Activated CD4-positive, alpha-beta memory T cell treated with anti-CD3 and anti-CD28 coated beads for 36 hours (primary cell): ENCODE measurements at places on chromosomes 2 and 18. TPM values are rescaled to one million over a fixed set of nuclear protein-coding genes. Genes with fewer than 3 reads are reported as not detected.

DNA sequence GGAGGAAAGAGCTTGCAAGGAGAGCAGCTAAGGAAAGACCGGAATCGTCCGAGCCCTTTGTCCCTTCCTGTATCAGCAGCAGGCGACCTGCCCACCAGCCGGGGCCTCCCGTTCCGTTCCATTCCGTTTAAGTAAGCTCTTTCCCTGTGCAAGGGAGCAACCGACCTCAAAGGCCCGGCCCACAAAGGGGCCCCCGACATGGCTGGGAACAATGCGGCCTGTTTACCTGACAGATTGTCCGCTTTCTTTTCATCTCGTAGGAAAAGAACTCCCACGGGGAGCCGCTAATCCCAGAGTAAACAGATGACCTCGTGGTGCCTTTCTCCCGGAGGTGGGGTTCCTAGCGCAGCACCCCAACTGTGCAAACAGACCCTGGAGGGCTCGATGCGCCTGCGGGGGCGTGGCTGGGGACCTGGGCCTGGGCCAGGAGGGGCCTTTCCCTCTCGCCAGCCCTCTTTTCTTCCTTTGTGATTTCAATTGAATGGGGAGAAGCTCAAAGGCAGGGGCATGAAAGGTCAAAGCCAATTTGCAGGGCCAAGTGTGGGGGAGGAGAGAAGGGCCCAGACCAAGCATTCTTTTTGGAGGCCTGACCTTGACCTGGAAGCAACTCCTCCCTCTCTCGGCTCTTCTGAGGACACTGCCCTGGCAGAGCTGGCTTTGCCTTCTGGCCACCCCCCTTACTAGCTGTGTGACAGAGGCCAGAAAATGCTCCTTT, 120.2 kb downstream of the INHBB start:
- H3K36me3 ChIP-seq: no peaks in the 10 kb centered on the region
- no peak overlapping the region for H3K4me3 ChIP-seq
- peaks cover 3% of the 10 kb centered on the region for H3K27me3 ChIP-seq

- H3K36me3 ChIP-seq: peaks cover 13% of the 10 kb centered on the region
- peaks cover 27% of the 10 kb centered on the region for H3K4me1 ChIP-seq
Measured at GRCh38 chr2:240576436-240577205, 8.3 kb downstream of the RNPEPL1 start.

GNLY gene
- total RNA-seq: 21.5 TPM

SPEG gene
- total RNA-seq: 1.7 TPM

DNA sequence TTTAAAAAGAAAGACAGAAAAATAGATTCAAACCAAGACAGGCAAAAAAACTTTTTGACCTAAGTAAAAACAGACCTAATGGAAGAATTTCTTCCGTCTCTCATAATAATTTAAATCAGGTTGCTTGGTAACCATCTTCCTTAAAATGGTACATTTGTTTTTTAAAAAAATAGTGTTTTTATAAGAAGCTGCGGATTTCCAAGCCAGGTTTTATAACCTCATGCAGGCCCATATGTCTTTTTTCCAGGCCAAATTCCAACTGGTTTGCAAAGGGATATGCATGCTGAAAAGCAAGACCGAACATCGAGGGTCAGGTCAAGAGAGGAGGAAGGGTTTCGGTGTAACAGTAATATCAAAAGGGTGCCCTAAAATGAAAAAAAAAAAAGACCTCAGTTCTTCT, 172.9 kb downstream of the MAIP1 start:
- no peaks in the 10 kb centered on the region for H3K4me1 ChIP-seq
- no peak overlapping the region for H3K27ac ChIP-seq
- no peaks in the 10 kb centered on the region for H3K36me3 ChIP-seq
- no peak overlapping the region for H3K4me3 ChIP-seq
- DNase-seq: no peak
- no peaks in the 10 kb centered on the region for H3K27me3 ChIP-seq

- no peaks in the 10 kb centered on the region for H3K4me1 ChIP-seq
- DNase-seq: no peak
- peaks cover 2% of the 10 kb centered on the region for H3K27me3 ChIP-seq
- no peak overlapping the region for H3K4me3 ChIP-seq
- no peaks in the 10 kb centered on the region for H3K36me3 ChIP-seq
- no peak overlapping the region for H3K27ac ChIP-seq
Measured at GRCh38 chr2:177816766-177817165, 255.8 kb downstream of the PDE11A start.

DNA sequence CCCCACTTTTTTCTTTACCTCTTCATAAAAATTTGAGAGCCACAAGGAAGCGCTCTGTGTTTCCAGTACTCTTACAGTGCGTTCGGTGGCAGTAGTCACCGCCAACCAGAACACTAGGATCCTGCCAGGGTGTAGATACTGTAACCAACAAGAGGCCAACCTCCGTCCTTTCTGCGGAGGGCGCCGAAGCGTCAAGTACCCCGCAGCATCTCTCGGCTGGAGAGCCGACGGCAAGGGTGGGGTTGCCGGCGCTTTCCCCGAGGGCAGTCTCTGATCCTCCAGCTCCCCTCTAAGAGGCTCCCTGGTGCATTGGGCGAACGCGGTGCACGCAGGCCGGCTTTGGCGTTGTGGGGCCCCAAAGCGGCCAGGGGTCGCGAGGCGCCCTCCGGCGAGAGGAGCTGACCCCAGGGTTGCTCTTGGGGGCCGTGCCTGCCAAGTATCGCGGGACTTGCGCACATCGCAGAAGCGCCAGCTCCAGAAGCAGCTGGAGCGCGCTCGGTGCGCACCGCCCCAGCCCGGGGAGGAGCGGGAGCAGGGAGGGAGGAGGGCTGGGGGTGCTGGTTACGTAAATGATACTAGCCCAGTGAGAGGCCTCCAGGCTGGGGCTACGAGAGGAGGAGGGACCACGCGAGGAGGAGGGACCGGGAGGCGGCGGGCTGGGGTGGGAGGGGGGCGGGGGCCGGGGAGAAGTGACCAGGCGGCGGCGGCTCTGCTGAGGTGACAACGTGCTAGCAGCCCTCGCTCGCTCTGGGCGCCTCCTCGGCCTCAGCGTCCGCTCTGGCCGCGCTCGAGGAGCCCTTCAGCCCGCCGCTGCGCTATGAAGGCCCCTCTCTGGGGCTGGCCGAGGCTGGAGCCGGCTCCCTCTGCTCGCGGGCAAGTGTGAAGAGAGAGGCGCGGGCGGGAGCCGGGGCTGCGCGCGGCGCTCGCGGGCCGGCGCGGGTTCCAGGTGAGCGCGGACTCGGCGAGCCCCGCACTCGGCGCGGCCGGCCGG, at the start of gene GALNT13:
Gene GALNT13, plus strand, starts transcription at position 692 of the 991 bp plus-strand sequence.
- H3K4me1 ChIP-seq: no peaks in the 10 kb centered on the region
- H3K4me3 ChIP-seq: no peak within 1 kb of the TSS
- DNase-seq: no peak
- H3K27me3 ChIP-seq: peaks cover 22% of the 10 kb centered on the region
- no peak within 1 kb of the TSS for H3K27ac ChIP-seq

DNA sequence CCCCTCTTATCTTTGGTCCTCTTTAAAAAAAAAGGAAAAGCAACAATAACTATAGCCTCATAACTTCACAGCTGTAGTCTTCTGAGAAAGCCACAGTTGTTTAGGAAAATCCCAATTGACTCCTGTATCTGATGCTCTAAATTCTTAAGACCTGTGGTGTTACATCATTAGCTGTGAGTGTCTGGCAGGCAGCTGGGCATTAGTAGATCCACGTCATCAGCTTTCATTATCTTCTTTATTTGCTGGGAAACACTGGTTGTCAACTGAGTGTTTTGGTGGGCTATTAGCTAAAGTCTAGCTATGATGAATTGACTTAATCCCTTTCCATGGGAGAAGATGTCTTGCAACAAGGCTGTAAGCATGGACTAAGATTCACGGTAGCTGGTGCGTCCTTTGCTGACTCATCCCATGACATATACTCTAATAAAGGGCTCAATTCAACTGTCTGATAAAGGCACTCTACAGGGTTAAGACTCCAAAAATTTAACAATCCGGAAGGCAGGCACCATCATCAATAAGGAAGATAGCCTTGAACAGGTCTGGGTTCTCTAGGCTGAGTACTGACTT, 517.2 kb downstream of the PLCL1 start:
- no peak overlapping the region for H3K4me3 ChIP-seq
- H3K36me3 ChIP-seq: no peaks in the 10 kb centered on the region
- H3K27ac ChIP-seq: no peak overlapping the region
- no peak for DNase-seq
- H3K4me1 ChIP-seq: peaks cover 12% of the 10 kb centered on the region

GRCh38 chr2:142174176-142174575, 43.4 kb upstream of the LRP1B start:
- no peak for DNase-seq
- no peak overlapping the region for H3K4me3 ChIP-seq
- no peaks in the 10 kb centered on the region for H3K36me3 ChIP-seq
- H3K27ac ChIP-seq: no peak overlapping the region
- H3K4me1 ChIP-seq: no peaks in the 10 kb centered on the region
- H3K27me3 ChIP-seq: no peaks in the 10 kb centered on the region

GRCh38 chr2:235763816-235764215, 270.0 kb downstream of the AGAP1 start:
- no peak overlapping the region for H3K27ac ChIP-seq
- no peak for DNase-seq
- no peaks in the 10 kb centered on the region for H3K36me3 ChIP-seq
- H3K27me3 ChIP-seq: peaks cover 5% of the 10 kb centered on the region

GPAT2 gene
- 16.4 TPM for total RNA-seq

GRCh38 chr18:48441405-48441881, 32.3 kb upstream of the ZBTB7C start:
- H3K4me3 ChIP-seq: no peak overlapping the region
- peaks cover 25% of the 10 kb centered on the region for H3K27me3 ChIP-seq
- H3K27ac ChIP-seq: no peak overlapping the region
- no peaks in the 10 kb centered on the region for H3K36me3 ChIP-seq

DNA sequence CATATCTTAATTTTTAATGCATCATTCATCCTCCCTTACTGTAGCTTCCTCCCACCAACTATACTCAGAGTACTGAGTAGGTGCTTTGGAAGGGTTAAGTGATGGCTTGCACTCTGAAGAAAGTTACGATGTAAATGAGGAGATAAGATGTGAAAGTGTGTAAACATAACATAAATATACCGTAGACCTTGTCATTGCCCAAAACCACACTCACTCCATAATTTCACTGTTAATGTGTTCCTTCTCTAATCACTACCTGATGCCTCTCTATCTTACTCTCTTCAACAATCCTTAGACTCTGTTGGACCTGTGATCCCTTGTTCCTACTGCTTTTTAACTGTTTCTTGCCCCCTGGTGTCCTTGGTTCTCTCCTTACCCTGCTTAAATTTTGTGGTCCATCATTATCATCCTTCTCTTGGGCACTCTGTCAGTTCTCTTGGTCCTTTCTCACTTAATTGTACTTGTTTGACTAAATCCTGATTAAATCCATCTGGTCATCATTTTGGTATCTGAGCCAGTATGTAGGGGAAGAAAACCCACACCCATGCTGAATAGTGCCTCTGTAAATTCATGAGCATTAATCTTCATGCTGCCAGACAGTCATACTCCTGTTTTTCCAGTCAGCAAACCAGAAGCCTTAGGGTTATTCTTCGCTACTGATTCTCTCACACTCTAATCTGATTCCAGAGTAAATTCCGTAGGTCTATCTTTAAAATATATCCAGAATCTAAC, 45.0 kb downstream of the PMS1 start:
- H3K36me3 ChIP-seq: peaks cover 13% of the 10 kb centered on the region
- no peak overlapping the region for H3K27ac ChIP-seq
- no peak for DNase-seq
- no peaks in the 10 kb centered on the region for H3K27me3 ChIP-seq
- no peak overlapping the region for H3K4me3 ChIP-seq

DNA sequence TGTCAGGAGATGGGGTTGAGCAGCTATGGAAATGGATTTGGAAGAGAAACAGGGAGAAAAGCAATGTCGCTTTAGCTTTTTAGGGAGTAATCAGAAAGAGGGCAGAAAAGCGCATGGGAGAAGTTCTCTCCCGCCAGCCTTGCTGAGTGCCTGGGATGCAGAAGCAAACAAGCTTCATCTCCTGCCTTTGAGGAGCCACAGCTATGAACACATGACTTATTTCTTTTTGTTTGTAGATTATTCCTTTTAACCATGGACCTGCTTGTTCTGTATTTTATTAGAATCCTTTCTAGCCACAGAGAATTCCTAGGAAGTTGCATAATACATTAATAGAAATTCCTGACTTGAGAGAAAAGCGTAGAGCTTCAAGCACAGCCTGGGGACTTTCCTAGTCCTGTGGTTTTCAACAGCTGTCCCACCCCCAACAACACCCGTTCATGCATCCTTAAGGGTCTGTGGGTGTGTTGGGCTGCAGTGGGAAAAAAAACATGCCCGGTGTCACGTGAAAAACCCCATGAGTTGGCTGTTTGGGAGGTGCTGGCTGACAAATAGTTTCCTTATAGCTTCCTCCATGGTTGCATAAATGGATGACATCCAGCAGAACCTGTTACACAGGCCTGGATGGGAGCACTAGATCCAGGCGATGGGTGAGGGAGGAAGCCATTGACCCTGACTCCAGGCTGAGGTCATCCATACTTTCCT, 14.9 kb downstream of the SLC9A4 start:
- peaks cover 22% of the 10 kb centered on the region for H3K27me3 ChIP-seq
- H3K36me3 ChIP-seq: no peaks in the 10 kb centered on the region
- peaks cover 9% of the 10 kb centered on the region for H3K4me1 ChIP-seq

UPP2 gene
- total RNA-seq: not detected

- DNase-seq: no peak
- no peak overlapping the region for H3K4me3 ChIP-seq
- no peaks in the 10 kb centered on the region for H3K4me1 ChIP-seq
- H3K36me3 ChIP-seq: no peaks in the 10 kb centered on the region
- no peak overlapping the region for H3K27ac ChIP-seq
Measured at GRCh38 chr18:28791101-28791500, 614.2 kb upstream of the CDH2 start.

GRCh38 chr18:24128700-24129099, 10.2 kb upstream of the CABYR start:
- H3K36me3 ChIP-seq: peaks cover 30% of the 10 kb centered on the region
- H3K4me1 ChIP-seq: no peaks in the 10 kb centered on the region
- H3K4me3 ChIP-seq: no peak overlapping the region
- DNase-seq: no peak
- no peak overlapping the region for H3K27ac ChIP-seq

TFCP2L1 gene
- total RNA-seq: 0.29 TPM

DNA sequence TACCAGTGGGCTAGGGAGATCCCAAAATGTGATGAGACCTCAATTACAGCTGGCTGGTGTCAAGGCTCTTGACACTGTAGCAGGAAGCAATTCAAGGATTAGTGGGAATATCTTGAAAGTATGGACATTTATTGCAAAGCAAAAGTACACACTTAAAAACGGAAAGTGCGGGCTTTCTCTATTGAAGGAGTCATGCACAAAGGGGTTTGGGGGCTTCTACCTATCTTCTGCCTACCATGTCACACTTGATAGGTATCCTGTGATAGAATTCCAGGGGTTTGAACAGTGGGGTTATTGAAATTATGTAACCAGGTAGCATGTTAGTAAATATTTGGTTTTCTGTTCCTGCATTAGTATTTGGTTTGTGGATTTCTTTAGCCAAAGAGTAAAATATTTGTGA, 1652.1 kb upstream of the DDX18 start:
- no peak for DNase-seq
- H3K4me1 ChIP-seq: no peaks in the 10 kb centered on the region
- no peak overlapping the region for H3K4me3 ChIP-seq
- H3K27ac ChIP-seq: no peak overlapping the region
